ENCODE measurements at places on chromosomes 6 and 20.
A peak's percentile ranks its signal among the peaks of the same experiment; 100 is the strongest.

GRCh38 chr6:135832166-135832565 is 19.3 kb upstream of the PDE7B start:
- DNase-seq = no peak

DNA sequence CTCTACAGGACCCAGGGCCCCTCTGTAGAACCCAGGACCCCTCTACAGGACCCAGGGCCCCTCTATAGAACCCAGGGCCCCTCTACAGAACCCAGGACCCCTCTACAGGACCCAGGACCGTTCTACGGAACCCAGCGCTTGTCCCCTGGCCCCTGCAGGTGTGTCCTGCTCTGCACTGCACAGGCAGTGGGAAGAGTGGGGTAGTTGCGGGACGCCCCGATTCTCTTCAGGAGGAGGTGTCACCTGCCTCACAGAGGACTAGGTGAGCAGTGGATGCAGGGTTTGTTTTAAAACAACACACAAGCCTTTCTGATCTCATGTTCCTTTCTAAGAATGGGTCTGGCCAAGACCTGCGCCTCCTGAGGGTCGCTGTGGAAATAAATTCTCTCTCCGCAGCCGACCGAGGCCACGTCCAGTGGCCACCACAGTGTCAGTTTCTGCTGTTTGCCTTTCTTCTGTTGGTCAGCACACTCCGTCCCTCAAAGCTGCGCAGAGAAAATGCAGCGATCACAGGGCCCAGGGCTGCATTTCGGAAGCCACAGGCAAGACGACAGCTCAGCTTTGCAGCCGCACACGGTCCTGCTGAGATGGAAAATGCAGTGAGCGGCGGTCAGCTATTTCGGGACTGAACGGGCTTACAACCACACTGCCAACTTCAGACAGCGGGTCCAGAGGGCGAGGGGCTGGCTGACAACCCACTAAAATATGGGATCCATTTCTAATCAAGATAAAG is 135.2 kb downstream of the DLL1 start:
- no peak for DNase-seq

DNA sequence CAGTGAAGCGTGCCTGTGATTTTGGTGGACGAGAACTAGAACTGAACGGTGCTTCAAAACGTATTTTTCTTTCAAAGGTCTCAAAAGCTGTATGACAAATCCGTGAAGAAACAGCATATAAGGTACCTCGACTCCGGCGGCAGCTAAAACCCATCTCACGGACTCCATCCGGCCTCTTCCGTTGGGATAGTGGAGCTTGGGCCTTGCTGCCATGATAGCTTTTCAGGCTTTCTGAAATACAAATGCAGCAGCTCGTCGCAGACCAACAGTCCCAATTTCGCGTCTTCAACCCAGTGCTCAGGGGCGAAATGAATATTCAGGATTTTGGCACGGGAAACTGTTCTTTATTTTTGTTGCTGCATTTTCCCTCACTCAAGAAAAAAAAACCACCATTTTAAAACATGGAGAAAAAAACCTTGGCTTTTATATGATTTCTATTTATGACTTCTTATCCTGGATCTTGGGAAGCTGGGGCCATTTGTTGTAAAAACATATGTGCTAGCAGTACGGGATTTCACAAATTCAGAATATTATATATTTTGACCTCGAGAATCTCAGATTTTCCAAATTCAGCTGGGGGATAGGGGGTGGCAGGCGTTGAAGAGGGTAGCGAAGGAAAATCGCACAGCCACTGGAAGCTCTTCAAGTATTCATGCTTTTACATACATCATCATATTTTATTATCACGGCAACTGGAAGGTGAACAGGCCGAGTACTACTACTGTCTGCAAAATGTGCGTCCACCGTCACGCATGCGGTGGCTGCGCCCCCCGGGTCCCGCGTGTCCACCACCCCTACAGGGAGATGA is 849 bp downstream of the GSTA4 start:
- no peak for DNase-seq

DNA sequence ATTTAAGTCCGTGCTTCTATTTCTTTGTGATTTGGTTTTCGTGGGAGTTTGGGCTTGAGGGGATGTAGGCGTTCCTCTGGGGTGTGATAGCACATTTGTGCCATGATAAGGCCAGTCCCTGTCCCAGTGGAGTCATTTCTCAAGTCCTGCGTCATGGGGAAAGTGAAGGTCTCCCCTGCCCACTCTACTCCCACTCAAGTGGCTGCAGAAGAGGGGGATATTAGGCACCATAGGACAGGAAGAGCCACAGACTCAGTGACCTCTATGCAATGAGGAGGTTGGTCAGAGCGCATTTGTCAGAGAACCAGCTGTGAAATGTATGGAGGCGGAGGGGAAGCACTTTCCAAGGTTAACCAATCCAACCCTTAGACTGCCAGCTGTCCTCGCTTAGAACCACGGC is 51.9 kb upstream of the EDN1 start:
- no peak for DNase-seq

GRCh38 chr6:149085557-149085938 is 232.0 kb upstream of the TAB2 start:
- no peak for DNase-seq

- DNase-seq = no peak
Measured at GRCh38 chr6:31453259-31453658, 44.7 kb upstream of the MICB start.

- no peak for DNase-seq
Measured at GRCh38 chr6:111472933-111473435, 10.0 kb downstream of the REV3L start.

GRCh38 chr20:36951979-36952738 is 651 bp upstream of the SAMHD1 start:
- DNase-seq = no peak

- no peak for DNase-seq
Measured at GRCh38 chr6:46642928-46643751, 9.5 kb downstream of the CYP39A1 start.

- DNase-seq = peak; percentile 17
Measured at GRCh38 chr6:89411145-89412070, 665 bp downstream of the RRAGD start.

DNA sequence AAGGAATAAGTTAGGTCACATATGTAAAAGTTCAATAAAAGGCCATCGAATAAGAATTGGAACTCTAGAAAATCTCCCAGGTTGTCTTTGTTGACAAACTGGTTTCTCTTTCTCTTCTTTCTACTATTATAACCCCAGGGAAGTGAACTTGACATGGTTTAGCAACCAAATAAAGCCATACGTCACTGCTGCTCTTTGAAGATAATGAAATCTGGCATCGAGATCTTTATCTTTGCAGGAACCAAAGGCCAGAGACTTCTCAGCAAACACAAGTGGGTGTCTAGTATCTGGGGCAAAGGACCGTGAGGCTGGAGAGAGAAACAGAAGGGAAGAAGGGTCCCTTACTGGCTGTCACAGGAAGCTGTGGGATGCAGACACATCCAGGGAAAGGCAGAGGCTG is 286.7 kb upstream of the CDYL start:
- no peak for DNase-seq

GRCh38 chr6:32176476-32177182 is 745 bp upstream of the AGPAT1 start:
- DNase-seq = no peak

DNA sequence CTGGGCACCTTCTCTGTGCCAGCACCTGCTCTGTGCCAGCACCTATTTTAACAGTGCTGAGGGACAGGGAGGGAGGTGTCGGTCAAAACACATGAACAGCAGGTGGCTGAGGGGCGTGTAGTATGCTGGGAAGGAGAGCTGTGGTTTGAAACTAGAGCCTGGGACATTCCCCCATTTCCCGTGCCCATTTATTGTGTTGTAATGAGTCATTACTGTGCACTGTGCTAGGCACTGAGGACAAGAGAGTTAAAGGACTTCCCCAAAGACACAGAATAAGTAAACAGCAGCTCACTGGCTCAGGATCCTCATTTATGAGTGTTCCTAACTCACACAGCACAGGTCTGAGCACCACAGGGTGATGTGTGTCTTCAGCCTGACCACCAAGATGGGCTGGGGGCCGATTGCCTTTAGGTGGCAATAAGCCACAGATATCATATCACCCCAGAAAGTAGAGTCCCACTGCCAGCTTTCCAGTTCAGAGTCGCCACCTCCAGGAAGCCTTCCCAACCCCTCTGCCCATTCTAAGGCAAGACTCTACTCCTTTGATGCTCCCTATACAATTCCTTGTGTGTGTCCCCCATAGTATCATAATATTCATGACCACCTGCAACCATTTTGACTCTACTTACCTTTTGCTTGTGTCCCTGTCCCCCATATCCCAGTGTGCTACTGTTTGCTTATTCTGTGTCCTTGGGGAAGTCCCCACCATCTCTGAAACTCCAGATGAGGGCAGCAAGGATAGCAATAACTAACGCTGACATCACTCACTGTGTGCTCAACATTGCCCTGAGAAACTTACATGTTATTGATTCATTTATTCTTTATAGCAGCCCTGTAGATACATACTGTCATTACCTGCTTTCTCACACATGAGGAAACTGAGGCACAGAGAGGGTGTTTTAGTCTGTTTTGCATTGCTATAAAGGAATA is 87.3 kb downstream of the TOX2 start:
- DNase-seq = no peak

GRCh38 chr6:49499126-49499525 is 597 bp upstream of the GLYATL3 start:
- DNase-seq = no peak

Data from naive thymus-derived CD4-positive, alpha-beta T cell (primary cell).